ENCODE measurements at places on chromosomes 5 and 9.

GRCh38 chr9:22157276-22157675 lies 148.2 kb upstream of the CDKN2B start:
- no peak for DNase-seq

DNA sequence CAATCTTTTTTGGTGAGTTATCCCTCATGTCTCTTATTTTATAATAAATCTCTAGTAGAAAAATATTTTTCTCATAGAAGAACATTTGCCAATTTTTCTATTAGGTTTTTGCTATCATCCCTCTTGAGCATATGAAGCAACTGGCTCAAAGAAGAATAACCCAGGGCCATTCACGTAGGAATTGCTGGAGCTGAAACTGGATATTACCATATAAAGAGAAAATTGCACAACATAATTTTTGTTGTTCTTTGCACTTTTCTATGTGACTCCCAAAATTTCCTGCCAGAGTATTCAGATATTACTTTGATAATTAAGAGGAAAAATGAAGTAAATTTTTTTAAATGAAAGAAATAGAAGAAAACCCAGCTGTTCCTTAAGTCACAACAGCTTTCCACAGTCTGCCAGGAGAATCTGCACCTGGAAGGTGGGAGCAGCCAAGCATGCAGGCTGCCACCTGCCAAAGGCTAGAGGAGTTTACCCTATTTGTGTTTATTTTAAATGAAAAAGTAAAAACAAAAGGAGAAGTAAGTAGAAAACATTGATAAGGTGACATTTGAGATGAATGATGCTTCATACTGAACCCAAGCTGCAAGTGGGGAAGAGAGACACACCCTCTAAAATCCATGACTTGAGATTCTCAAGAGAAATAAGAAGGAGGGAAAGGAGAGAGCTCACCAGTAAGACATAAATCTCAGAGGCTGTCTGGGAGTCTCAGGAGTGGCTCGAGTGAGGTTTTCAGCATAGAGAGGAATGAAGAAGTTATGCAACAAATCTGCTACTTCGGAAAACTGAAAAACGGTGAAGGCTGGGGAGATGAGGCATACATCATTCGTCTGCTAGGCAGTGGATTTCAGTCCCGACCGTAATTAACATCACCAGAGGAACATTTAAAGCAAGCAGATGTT lies 31.5 kb upstream of the FREM1 start:
- no peak for DNase-seq

GRCh38 chr5:110346893-110347358 lies 379.5 kb downstream of the TMEM232 start:
- DNase-seq, result no peak

DNA sequence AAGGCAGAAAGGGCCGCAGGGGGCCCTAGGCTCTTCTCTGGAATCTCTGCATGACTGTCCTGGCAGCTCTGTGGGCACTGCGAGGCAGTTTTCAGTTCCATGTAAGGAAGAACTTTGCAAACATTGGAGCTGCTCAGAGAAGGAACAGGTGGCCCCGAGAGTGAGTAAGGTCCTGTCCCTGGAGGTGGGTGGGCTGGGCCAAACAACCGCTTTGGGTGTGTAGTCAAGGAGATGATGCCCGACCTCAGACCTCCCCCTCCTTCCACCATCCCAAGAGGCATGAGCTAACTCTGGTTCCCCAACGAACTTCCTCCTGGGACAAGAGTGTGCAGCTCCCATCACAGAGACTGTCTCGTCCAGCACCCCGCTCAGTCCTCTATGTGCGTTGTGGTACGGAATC lies 20.5 kb downstream of the CSF1R start:
- no peak for DNase-seq

GRCh38 chr9:136530461-136531089 lies 15.3 kb downstream of the NOTCH1 start:
- DNase-seq, result no peak

GRCh38 chr5:3364941-3365340 lies 230.7 kb upstream of the IRX1 start:
- no peak for DNase-seq

DNA sequence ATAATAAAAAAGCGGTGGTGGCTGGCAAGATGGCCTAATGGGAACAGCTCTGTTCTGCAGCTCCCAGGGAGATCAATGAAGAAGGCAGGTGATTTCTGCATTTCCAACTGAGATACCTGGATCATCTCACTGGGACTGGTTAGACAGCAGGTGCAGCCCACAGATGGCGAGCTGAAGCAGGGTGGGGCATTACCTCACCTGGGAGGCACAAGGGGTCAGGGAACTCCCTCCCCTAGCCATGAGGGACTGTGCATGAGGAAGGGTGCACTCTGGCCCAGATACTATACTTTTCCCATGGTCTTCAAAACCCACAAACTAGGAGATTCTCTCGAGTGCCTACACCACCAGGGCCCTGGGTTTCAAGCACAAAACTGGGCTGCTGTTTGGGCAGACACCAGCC lies 45.6 kb upstream of the PTGER4 start:
- no peak for DNase-seq

DNA sequence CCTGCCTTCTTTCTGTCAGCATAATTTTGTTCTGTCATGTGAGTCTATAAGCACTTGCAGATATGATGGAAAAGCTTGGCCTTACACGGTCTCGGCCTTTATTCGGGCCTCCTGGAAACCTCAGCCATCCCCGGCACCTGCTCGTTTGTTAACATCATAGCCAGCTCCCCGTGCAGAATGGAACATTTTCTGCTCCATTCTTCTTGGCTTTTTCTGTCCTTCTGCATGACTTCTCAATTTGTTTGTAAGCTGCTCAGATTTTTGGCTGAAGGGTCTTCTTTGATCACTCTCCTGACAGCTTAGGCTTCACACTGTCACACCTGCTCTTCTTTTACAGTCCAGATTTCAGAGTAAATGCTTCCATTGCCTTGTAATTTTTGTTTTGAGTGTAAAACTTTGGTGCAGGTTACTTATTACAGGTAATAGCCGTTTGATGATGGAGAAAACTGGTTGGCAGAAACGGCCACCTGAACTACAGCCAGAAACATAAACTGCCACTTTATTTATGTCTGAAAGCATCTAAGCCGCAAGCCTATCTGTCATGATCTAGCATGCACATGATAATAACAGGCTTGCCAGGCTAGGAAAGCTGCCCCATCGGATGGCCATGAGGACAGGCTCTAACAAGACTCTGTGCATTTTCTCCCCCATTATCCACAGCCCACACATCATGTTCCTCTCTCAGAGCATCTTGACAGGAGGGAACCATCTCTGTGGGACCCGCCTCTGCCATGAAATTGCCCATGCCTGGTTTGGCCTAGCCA lies 197.0 kb downstream of the AOPEP start:
- no peak for DNase-seq

- DNase-seq, result no peak
Observed at GRCh38 chr5:150636391-150637244, 3.8 kb upstream of the SYNPO start.

GRCh38 chr9:96318921-96319565 lies 17.1 kb upstream of the HSD17B3 start:
- no peak for DNase-seq

GRCh38 chr5:167950126-167950721 lies 341.2 kb upstream of the WWC1 start:
- no peak for DNase-seq

DNA sequence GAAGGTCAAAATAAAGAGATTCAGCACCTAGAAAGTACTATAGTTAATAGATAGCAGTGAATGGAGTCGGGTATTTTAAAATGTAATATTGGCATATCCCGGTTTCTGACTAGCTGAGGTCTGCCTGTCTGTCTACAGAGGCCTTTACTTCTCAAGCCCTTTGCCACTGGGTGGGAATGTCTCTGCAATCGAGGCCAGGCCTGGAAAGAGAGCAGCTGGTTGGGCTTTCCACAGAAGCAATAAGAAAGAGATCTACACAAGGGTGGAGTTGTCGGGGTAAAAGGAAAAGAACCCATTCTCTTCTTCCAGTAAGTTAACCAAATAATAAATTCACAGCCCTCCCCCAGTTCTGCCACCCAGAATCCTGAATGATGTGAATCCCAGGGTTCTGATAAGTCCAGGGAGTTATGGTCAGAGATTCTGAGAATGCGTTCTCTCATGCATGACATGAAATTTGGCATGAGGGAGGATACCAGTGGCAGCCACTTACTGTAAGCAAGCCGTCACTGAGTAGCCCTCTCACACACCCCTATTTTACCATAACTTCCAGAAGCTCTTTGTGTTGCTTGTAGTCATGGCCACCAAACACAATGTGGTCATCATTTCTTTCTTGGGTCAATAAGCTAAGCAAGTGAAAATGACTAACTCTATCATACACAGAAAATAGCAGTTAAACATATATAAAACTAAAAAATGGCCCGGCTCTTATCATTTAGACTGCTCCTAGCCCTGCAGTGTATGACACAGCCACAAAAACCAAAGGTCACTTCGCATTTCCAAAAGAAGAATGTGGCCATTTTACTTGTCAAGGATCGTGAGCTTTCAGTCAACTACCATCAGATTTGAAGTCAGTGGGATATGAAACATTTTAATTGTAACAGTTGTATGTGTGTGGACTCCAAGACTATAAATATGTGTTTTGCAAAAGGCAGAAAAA lies 185.0 kb downstream of the GLIS3 start:
- DNase-seq, result no peak

- no peak for DNase-seq
Observed at GRCh38 chr9:14136047-14136635, 177.8 kb downstream of the NFIB start.

DNA sequence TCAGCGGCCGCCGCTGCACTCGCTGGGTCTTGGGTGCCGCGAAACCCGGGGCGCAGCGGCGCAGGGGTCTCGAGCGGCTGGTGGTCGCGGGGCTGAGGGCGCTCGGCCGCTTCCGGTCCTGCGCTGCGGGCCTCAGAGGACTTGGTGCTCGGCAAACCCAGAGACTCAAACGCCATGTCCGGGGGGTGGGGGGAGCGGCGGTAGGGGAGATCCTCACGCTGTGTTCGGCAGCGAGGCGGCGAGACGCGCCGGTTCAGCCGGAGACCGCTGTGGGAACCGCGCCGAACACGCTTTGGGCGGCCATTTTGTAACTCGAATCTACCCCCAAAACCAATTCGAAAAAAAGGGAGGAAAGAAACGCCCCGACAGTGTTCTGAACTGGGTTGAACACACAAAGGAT lies 317.5 kb upstream of the CDH18 start:
- DNase-seq, result no peak

GRCh38 chr9:116491219-116491618 lies 195.9 kb upstream of the TRIM32 start:
- no peak for DNase-seq

GRCh38 chr5:143836161-143836725 lies 24.3 kb downstream of the HMHB1 start:
- DNase-seq, result no peak

- no peak for DNase-seq
Observed at GRCh38 chr9:122860319-122861142, 32.1 kb upstream of the PDCL start.

DNA sequence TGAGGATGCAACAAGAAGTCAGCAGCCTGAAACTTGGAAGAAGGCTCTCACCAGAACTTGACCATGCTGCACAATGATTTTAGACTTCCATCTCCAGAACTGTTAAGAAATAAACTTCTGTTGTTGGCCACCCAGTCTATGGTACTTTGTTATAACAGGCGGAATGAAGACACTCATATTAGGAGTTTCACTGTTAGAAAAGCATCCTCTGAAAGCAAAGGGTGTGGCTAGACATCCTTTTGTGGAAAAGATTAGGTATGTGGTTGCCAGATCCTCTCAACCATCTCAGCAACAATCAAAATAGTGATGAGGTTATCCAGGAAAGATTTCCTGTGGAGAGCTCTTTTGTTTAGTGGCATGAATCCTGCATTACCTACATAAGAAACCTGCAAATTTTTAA lies 20.7 kb downstream of the ITGA2 start:
- no peak for DNase-seq

DNA sequence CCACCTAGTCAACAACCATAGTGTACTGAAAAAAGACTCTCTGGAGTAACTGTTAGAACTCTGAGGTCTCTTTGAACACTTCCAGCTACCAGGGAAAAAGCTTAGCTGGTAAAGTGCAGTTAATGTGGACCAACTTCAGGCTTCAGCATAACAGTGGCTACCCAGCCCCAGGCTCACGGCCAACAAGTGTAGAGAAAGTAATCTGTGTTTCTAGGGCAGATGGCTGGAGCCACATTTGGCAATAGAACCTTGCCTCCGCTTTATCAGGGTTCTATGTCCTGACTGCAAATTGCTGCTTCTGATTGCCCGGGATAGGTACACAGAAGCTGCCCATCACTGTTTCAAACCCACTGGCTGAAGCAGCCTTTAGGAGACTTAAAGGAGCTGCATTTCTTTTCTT lies 76.0 kb upstream of the SIMC1 start:
- DNase-seq, result no peak

DNA sequence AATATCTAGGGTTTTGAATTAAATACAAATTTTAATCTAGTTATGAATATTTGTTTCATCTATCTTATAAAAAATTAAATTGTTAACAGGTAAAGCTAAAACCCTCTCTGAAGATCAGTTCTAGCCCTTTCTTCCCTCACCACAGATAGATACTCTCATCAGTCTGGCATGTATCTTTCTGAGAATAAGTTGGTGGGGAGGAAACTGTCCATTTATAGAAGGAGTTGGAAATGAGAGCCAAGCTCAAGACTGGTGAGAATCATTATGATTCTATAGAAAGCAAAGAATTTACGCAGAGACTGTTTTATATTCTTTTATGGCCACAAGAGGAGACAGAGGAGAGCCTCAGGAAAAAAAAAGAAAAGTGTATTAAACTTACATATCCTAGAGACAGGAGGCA lies 59.0 kb downstream of the STARD4 start:
- DNase-seq, result no peak

DNA sequence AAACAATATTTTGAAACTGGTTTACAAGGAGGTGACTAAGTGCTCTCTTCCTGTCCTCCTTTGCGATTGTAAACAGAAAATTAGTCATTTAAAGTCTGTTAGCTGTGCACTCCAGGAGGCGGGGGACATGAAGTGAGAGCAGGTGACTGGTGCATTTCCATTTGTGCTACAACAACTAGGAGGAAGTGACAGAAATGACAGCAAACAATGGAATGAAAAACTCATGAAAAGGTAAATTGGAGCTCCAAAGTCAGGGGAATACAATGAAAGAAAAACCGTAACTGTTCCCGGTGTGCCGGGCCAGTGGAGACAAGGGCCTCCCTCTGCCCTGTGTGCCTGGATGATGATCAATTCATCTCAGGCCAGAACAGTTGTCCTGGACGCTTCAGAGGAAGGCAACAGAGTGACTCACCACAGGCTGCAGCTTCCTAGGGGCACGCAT lies 439.9 kb downstream of the GADD45G start:
- no peak for DNase-seq

Data from stimulated activated CD8-positive, alpha-beta memory T cell treated with anti-CD3 and anti-CD28 coated beads, Interleukin-2, amount 100 ng/mL, for 1 hour (primary cell).